Activated CD4-positive, CD25-positive, alpha-beta regulatory T cell (primary cell): ENCODE measurements at places on chromosomes 6 and 20.

DNA sequence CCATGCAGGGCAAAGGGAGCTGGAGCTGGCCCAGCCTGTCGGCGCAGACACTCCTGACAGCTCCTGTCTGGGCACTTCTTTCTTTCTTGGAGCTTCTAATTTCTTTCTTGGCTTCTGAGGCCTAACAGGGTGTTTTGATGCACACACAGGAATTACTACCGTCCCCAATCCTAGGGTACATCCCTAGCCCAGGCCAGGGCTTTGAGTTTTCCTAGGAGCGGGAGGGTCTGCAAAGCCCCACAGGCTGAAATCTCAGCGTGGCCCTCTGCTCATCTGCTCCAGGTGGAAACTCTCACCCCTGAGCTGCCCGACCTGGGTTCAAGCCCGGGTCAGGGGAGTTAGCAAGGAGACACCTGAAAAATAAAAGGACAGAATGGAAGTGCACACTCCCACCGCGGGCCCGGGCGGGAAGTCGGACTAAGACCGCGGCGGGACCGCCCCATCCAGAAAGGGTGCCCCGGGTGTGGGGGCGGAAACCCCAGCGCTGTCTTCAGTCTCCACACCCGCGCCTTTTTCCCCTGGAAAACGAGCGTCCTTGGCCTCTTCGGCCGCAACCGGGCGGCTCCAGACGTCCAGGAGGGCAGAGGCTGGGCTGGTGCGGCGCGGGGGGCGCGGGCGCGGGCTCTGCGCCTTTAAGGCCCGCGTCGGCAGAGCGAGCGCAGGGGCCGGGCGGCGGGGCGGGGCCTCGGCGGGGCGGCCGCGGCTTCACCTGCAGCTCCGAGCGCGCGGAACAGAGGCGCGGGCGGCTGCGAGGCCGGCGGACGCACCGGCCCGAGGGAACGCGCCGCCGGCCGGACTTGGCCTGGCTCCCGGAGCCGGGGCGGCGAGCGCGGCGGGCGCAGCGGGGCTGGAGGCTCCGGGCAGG lies at the start of gene CDH4:
Gene CDH4, plus strand, starts transcription at position 733 of the 865 bp plus-strand sequence.
- DNase-seq: no peak

DNA sequence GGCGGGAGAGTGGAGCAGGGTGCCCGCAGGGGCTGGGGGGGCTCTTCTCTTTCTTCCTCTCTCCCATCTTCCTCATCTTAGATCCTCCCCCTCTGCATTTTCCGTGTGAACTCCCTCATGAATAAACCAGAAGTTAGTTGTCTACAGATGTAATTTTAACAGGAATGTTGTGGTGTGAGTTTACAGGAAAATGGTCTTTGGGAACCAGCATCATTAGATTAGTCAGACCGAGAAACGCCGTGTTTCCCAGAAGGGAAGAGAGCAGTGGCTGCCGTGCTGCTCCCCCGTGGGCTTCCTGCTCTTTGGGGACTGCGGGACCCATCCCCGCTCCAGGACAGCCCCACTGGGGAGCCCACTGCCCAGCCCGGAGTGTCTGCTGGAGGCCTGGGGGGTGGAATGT lies 3.4 kb downstream of the MYT1 start:
- DNase-seq: no peak

DNA sequence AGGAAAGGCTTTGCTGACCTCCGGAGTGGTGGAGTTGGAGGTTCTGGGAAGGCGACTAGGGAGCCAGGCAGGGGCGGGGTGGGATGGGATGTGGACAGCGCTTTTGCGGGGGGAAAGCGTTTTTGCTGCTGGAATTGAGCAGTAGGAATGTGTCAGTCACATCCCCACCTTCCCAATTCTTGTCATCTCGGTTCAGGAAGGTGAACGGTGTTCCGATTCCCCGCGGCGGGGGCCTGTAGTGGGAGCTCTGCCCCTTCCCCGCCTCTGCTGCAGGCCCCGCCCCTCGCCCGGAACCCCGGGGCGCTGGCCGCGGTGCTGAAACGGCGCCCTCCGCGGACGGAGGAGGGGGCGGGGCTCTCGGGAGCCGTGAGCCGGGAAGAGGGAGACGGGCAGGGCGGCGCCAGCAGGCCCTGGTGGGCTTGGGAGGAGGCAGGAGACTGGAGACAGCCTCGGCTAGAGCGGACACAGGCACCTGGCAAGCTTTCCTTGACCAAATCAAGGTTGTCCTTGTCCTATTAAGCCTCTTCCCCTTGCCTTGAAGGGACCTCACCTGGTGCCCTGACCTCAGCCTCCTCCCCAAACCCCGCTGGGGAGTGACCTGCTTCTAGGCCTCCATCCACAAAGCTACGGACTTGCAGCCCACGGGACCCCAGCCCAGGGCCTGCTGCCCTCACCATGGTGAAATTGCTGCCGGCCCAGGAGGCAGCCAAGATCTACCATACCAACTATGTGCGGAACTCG lies at the start of gene LHFPL5:
Gene LHFPL5, plus strand, starts transcription at position 357 of the 741 bp plus-strand sequence. Its CDS starts 319 bp downstream, at position 676.
- peak; percentile 19 for DNase-seq

GRCh38 chr6:79385893-79386292 lies 151.3 kb downstream of the LCA5 start:
- DNase-seq: no peak

- DNase-seq: no peak
Observed at GRCh38 chr6:29509239-29509638, 21.5 kb upstream of the MAS1L start.

GRCh38 chr6:114281496-114281895 lies 61.3 kb downstream of the HS3ST5 start:
- no peak for DNase-seq

GRCh38 chr6:21780679-21781078 lies 187.1 kb downstream of the SOX4 start:
- DNase-seq: no peak

DNA sequence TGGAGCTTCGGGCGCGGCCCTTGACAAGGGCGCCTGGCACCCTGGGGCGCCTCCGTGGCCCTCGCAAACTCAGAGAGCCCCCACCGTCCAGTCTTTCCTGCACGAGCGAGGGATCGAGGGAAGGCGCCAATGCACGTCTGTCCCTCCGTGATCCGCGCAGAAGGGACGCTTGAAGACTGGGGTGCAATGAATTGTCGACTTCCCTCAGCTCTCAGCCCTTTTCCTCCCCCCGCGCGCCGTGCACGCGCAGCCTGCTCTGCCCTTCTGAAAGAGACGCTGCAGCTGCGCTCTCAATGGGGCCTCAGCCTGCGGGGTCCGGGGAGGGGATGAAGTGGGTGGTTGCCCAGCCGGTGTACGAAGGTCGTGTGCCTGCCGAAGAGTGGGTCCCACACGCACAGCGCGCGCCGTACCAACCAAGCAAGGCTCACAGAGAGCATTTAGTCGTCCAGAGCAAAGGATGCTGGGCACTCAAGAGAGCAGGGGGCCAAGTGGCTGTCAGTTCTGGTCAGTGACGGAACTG lies 5.5 kb upstream of the SOX4 start:
- no peak for DNase-seq

DNA sequence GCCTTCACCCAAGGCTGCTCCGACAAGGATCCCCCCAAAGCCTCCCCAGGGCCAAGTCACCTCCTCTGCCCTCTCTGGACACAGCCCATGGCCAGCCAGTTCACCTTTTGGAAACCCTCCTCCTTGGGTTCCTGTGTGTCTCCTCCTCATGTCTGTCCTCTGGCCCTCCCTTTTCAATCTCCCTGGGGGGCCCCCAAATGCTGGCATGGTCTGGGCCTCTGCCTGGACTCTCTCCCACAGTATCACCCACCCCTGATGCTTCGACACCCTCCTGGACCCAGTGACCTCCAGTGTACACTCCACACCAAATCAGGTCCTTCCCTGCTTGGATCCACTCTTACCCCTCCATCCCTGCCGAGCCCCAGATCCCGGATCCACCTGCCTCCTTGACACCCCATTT lies 46.7 kb upstream of the NNAT start:
- DNase-seq: no peak

DNA sequence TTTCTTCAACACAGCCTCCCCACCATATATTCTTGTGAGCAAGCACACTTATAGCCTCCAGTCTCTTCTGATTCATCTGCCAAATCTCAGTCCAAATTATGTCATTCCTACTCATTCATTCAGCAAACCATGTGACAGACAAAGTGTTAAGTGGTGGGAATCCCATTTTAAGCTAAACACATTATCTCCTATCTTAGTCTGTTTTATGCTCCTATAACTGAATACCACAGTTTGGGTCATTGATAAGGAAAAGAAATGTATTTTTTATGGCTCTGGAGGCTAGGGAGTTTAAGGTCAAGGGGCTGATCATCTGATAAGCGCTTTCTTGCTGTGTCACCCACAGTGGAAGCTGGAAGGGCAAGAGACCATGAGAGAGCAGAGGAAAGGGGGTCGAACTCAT lies 23.9 kb upstream of the SMIM13 start:
- DNase-seq: no peak

GRCh38 chr6:119285908-119286625 lies 63.5 kb downstream of the MAN1A1 start:
- no peak for DNase-seq

DNA sequence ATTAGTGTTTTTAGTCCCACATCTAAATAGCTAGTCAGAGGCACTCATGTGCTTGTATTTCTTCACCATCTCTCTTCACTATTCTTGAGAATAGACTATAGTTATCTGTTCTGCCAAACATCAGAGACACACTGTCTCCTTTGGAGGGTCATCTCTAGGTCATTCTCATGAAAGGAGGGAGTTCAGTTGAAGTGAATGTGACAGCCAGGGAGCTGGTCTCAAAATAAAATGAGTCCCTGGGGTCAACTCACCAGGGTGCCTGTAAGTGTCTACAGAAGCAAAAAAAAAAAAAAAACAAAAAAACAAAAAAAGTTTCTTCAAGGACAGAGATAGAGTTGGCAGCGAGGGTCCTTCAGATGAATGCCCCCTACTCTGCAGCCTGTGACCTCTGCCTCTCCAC lies 171.0 kb downstream of the ID4 start:
- DNase-seq: no peak

DNA sequence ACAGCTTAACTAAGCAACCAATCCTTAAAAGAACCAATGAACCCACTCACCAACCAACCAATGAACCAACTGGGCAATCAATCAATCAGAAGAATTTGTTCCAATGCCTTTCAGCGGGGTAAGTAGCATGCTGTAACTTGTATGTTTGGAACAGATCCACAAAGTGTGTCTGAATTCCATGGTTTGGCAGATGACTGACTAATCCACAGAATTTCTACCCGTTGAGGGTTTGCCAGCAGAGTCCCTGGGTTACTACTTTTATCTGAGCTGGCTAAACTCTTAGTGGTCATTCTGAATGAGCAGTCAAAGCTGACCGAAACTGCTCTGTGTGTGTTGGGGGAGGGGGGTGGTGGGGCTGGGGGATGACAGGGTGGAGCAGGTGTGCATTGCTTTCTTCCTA lies 125.0 kb upstream of the JAG1 start:
- no peak for DNase-seq

GRCh38 chr20:45055056-45055455 lies 45.9 kb downstream of the KCNS1 start:
- DNase-seq: no peak

DNA sequence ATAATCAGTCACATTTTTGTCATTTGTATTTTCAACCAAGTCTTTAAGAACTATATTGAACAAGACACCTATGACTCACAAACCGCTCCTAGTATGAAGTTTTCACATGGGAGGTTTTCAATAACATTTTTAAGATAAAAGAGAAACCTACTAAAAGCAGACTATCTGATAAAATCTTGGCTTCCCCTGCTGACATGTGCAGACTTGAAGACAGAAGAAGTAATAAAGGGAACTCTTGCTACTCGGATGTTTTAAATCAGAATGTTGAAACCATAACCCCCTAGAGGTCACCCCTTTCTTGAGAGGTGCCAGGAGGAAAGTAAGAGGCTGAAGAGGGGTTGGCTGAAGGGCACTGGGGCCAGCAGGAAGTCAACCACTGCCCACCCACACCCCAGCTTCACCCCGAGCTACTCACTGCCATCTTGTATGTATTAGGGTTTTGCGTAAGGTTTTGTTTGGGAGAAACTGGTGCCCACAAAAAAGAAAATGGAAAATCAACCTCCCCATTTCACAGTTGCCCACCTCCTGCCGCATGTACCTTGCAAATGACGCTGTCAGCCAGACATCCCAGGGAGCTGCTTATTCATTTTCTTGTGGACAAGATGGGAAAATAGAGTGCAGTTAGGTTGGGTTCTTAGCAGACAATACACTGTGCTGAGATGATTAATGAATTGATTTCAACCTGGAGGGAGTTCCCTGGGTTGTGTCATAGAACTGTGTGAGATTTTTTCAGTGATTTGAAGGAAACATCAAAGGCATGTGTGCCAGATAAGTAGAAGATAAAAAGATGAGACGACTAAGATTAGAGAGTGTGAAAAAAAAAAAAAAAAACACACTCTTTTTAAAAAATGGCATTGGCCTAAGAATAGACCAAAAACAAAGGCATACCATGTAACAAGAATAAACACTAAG lies 83.2 kb upstream of the TAB2 start:
- no peak for DNase-seq

DNA sequence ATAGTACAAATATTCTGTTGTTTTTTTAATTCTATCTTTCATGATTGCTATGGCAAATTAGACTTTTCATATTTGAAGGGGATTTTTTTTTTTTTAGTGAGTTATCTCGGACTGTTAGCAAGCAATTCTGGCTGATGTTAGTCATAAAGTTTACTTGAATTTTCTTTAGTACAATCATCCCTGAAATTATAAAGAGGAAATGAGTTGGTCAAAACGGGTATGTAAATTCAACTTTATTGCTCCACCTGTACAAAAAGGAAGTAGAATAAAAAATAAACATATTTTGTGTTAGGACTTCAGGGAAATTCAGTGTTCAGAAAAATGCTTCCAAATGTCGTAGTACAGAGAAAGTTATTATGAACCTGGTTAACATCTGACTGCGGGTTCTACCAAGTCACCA lies 40.3 kb downstream of the PPP1R14C start:
- DNase-seq: no peak

DNA sequence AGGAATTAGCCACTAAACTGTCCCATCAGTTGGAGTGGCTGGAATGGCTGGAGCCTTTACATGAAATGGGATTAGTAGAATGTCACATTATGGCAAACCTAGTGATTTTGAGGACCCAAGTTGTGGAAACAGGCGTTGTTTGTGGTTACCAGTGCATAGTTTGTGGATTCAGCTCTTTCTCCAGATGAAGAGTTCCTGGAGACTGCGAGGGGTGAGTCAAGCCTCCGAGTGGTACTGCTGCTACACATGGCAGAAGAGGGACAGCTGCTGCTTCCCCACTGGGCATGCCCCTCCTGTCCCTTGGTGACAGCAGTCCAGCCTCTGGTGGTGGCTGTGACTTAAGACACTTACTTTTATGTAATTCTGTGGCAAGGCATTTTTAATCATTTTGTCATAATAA lies 94.2 kb upstream of the SCP2D1 start:
- no peak for DNase-seq

- no peak for DNase-seq
Observed at GRCh38 chr20:50186987-50187402, 3.6 kb upstream of the CEBPB start.

DNA sequence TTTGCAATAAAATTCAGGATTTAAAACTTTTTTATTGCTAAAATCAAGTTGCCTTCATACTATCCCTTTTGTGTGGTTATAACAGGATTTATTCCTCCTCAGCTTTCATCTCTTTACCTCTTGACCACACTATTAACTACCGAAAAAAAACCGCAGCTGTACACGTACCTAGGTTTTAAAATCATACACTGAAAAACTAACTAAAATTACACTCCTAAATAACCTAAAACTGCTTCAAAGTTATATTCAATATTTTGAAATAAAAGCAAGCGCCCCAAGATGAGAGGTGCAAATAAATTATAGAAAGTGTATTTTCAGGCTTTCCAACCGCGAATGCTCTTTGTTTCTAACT lies 1.4 kb downstream of the MPC1 start:
- DNase-seq: no peak
